Activated CD4-positive, alpha-beta memory T cell treated with anti-CD3 and anti-CD28 coated beads for 36 hours (primary cell): ENCODE measurements at places on chromosomes 5 and 9. TPM values are rescaled to one million over a fixed set of nuclear protein-coding genes. Genes with fewer than 3 reads are reported as not detected.

Gene CAVIN4
- total RNA-seq: 0.07 TPM

Gene NUTM2G
- total RNA-seq: not detected

GRCh38 chr9:87662808-87663528 is 63.0 kb upstream of the CTSL start:
- DNase-seq: peak; percentile 79

GRCh38 chr5:115626445-115626823 is 598 bp upstream of the TMED7 start:
- no peak for DNase-seq

- DNase-seq: no peak
These were observed 960 bp downstream of the PCDHGC5 start for GRCh38 chr5:141489841-141490240.

DNA sequence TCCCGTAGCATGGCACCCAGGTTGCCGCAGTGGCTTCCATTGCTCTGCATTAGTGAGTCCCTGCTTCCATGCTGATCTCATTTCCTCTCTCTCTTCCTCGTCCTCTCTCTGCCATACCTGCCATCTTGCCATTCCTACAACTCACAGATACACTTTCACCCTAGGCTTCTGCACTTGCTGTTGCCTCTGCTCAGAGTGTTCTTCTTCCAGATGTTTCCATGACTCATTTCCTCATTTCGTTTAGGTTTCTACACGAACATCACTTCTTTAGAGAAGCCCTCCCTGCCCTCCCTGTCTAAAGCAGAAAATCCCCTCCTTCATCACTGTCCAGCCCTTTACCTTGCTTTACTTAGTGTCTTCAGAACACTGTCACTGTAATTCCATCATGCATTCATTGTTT is 115.2 kb upstream of the WWC1 start:
- no peak for DNase-seq

- no peak for DNase-seq
These were observed 148.8 kb downstream of the MACIR start for GRCh38 chr5:103407402-103407801.

GRCh38 chr9:20355022-20355421 is 267.3 kb downstream of the MLLT3 start:
- no peak for DNase-seq

GRCh38 chr9:135476561-135477355 is 2.8 kb upstream of the PPP1R26 start:
- DNase-seq: no peak

GRCh38 chr5:67303356-67303755 is 106.8 kb upstream of the CD180 start:
- no peak for DNase-seq

GRCh38 chr5:133930061-133930812 is 38.2 kb downstream of the C5orf15 start:
- DNase-seq: peak; percentile 88
